ENCODE measurements at places on chromosomes 3 and 15. TPM values are rescaled to one million over a fixed set of nuclear protein-coding genes. Genes with fewer than 3 reads are reported as not detected.

Gene MYL3
- 1.3 TPM for total RNA-seq

- no peak for DNase-seq
Observed at GRCh38 chr15:59247364-59247763, 40.7 kb downstream of the LDHAL6B start.

DNA sequence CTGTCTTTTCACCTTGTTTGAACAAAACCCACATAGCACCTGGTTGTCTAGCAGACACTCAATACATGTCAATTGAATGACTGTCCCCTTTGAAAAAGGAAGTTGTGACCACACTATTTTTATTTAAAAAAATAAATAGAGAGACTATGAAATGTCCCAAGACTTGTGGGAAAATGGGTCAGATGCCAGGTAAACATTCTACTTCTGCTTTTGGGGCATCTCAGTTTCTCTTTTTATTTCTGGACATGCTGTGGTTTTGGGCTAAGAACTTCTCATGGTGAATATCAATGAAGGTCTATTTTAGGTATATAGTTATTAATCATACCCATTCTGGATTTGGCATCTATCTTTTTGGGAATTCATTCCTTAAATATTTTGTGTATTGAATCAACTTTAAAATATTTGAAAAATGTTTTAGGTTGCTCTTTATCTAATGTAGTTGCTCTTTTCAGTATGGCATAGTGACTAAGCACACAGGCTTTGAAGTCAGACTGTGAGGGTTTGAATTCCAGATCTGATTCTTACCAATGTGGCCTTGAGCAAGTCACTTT is 4.4 kb downstream of the TMEM45A start:
- DNase-seq, result no peak

- DNase-seq, result no peak
Observed at GRCh38 chr3:59601486-59601885, 551.7 kb upstream of the CFAP20DC start.

DNA sequence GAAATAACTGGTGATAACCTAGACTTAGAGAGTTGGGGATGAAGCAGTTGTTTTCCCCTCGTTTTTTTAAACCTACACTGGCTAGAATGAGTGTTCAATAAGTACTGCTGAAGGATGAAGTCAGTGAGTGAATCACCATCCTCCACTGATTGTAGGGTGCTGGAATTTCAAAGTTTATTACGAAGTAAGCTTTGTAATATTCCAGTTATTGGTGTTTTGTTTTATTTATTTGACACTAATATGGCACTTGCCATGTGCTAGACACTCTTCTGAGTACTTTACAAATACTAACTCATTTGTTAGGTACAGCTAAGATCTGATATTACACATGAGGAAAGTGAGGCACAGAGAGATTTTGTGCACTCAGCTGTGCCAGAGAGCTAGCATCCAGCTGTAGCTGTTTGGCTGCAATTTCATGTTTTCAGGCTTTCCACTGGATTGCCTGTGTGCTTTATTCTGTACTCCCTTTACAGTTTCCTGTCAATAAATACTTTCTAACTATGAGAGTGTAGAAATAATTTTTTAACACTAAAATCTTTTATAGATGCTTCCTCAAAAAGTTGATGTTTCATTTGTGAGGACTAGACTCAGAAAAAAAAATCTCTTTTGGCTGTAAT is 5.8 kb downstream of the MAP2K5 start:
- no peak for DNase-seq

DNA sequence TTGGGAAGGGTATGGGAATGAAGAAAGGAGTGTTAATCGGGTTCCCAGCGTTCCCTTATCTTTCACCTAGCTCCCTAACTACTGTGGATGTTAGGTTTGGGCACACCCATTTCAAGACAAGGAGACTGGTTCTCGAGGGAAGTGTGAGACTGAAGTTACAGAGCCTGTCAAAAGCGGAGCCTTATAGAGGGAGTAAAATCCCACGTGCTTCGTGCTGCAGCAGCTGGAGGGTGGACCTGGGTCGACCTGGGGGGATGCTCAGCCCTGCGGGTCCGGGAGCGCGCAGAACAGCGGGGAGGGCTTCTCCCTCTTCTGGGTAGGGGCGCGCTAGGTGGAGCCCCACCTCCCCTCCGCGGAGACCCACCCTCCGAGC is 314 bp upstream of the TMED3 start:
- DNase-seq, result peak; percentile 14

Gene CSPG4
- 9.6 TPM for total RNA-seq

GRCh38 chr3:161348796-161349400 is 22.4 kb downstream of the SPTSSB start:
- DNase-seq, result peak; percentile 55

GRCh38 chr3:152385761-152386160 is 117.0 kb downstream of the MBNL1 start:
- DNase-seq, result no peak

Gene MME
- 1.8 TPM for total RNA-seq

GRCh38 chr3:23071758-23072157 is 131.4 kb upstream of the UBE2E2 start:
- DNase-seq, result no peak

Gene TRA2B
- 201 TPM for total RNA-seq

GRCh38 chr15:39113741-39114140 is 467.1 kb upstream of the THBS1 start:
- DNase-seq, result no peak

Gene VEPH1
- 19.1 TPM for total RNA-seq

DNA sequence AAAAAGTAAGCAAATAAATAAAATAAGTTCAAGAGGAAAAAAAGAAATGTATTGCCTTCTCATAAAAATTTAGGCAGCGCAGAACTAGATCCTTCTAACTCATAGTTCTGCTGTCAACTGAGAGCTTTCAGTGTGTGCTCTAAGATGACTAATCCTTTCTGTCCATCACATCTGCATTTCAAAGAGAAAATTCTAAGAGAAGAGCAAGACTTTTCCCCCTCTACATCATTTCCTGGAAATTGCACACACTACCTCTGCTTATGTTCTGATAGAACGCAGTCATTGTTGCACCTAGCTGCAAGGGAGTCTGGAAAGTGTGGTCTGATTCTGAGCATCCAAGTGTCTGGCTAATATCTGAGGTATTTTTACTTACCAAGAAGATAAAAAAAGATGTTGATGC is 39.6 kb upstream of the SLCO3A1 start:
- no peak for DNase-seq

Gene HDGFL3
- 70.0 TPM for total RNA-seq

- DNase-seq, result no peak
Observed at GRCh38 chr3:31530039-31530959, 2.4 kb upstream of the STT3B start.

Gene CPNE9
- total RNA-seq, result 4.4 TPM

DNA sequence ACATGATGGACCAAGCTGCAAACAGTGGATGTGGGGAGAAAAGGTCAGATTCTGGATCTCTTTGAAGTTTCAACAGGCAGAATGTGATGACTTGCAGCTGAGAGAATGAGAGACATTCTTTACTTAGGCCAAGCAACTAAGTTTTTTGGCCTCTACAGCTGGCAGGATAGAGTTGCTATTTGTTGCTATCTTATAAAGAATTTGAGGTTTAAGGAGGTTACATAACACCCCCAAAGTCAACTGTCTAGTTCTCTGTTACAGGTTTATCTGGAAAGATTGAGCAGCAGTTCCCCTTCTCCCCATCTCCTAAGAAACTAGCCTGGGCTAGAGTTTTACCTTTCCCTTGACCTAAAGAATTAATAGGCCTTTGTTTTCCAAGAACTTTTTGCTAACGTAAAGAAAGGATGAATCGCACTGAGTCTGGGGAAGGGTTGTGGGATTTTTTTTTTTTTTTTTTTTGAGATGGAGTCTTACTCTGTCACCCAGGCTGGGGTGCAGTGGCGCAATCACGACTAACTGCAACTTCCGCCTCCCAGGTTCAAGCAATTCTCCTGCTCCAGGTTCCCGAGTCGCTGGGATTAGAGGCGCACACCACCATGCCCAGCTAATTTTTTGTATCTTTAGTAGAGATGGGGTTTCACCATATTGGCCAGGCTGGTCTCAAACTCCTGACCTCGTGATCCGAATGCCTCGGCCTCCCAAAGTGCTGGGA is 26.6 kb upstream of the SLMAP start:
- no peak for DNase-seq

Gene GPR27
- 15.7 TPM for total RNA-seq

DNA sequence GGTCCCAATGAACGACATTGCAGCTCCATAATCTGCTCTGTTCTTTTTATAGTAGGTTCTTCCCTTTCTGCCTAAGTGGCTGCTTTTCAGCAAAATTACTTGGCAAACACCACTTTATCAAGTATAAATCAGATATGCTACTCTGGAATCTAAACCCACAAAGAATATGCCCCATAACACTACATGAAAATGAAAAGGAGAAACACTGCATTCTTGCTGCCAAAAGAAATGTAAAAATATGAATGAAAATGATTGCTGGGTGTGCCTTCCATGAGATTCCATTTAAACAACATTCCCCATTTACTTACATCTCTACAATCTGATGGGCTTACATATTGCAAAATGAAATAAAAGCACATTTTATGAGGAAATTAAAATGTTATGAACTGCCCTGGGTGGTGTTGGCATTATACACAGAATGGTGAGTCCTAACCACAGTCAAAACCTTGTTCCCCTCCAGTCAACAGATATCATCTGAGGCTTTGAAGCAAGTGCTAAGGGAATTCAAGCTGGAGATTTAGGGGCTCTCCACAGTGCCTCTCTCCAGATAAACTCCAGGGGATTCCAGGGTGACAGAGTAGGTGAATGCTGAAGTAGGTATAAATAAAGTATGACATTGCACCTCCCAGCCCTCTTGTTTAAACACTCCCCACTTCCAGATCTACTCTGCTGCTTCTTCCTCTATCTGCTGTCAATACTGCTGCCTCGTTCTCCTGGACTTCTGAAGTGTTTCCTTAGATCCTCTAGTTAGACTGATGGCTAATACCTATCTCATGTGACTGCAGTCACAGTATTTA is 136.5 kb downstream of the RORA start:
- no peak for DNase-seq

- DNase-seq, result no peak
Observed at GRCh38 chr3:13274551-13275332, 145.4 kb downstream of the NUP210 start.

GRCh38 chr3:177826253-177826652 is 629.0 kb upstream of the TBL1XR1 start:
- no peak for DNase-seq

GRCh38 chr3:152938974-152939636 is 104.2 kb downstream of the P2RY1 start:
- DNase-seq, result no peak

DNA sequence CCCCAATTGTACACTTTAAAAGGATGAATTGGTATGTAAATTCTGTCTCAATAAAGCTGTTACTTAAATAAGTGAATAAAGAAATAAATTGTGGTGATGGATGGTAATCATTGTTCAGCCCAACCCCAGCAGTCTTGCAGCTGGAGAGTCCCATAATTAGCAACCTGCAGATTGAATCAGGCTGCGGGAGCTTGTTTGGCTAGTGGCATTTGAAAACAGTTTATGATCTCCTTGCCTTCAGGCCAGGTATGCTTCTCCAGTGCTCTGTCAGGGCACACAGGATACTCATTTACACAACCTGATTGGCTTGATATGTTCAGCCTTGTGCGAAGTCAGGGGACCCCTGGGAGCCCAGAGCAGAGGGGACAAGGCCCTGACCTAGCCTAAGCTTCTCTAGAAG is 16.5 kb upstream of the TSEN2 start:
- no peak for DNase-seq

DNA sequence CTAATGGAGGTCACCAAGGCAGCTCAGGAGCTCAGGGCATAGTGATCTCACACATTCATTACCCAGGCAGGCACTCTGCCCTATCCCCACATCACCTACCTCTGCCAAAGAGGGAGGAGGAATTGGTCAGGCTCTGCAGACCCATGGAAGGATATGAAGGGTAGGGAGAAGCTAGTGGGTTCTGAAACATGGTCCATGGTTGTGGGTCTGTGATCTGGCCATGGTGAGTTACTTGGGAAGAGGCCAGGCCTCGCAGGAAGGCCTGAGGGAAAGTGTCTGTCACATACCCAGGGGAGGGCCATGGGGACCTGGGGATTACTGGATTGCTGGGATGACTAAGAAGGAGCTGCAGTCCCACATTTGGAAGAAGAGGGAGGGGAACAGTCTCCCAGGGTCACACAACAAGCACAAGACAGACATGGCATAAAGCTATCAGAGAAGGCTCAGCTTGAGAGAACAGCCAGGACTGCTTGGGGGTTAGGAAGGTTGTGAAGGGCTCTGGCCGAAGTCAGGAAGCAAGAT is 1.4 kb upstream of the PRSS50 start:
- no peak for DNase-seq

- peak; percentile 23 for DNase-seq
Observed at GRCh38 chr3:20837676-20838302, 651.8 kb upstream of the SGO1 start.

Gene LIPH
- total RNA-seq, result not detected

DNA sequence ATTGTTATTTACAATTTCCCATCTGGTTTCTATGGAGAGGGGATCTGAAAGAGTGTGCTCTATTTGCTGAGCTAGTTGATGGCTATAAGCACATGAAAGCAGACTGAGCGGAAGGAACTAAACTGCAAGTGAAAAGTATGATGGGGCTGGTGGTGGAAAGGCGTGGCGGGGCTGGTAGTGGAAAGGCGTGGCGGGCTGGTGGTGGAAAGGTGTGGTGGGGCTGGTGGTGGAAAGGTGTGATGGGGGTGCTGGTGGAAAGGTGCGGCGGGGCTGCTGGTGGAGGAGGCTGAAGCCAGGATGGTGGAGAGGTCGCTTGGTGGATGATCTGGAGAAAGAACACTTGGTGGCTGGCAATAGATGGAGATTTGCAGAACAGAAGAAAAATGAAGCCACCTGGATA is 136.7 kb downstream of the FMN1 start:
- no peak for DNase-seq

DNA sequence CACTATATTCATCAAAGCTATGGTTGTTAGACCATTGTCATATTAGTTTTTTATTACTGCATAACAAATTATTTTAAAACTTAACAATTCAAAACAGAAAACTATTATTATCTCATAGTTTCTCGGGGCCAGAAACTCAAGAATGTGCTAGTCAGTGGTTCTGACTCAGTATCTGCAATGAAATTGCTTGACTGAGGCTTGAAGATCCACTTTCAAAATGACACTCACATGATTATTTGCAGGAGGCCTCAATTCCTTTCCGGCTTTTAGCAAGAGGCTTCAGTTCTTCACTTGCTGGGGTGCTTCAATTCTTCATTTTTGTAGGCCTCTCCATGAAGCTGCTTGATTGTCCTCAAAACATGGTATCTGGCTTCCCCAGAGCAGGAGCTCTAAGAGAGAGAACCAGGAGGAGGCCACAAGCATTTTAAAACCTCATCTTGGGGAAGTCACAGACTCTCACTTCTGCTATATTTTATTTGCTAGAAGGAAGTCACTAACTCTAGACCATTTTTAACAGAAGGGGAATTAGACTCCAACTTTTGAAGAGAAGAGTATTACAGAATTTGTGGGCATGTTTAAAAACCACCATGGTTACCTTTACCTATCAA is 383.7 kb downstream of the MFSD1 start:
- no peak for DNase-seq

Gene CAMP
- not detected for total RNA-seq
